Cardiac muscle cell (in vitro differentiated cells and primary cell): ENCODE measurements at places on chromosomes 6 and 20. TPM values are rescaled to one million over a fixed set of nuclear protein-coding genes. Genes with fewer than 3 reads are reported as not detected.

- DNase-seq = no peak
These were observed at the start of gene F13A1 for GRCh38 chr6:6319952-6320811. Gene F13A1 (minus strand): TSS chr6:6320662. CDS start chr6:6318664, 1,998 bp downstream.

NKAIN4 gene
- 0.44 TPM in 1 of 2 replicates, not detected in the other for polyA plus RNA-seq

DPPA5 gene
- polyA plus RNA-seq = not detected in 2 replicates

SLC16A10 gene
- 8.1 and 8.3 TPM in 2 replicates for polyA plus RNA-seq

DNA sequence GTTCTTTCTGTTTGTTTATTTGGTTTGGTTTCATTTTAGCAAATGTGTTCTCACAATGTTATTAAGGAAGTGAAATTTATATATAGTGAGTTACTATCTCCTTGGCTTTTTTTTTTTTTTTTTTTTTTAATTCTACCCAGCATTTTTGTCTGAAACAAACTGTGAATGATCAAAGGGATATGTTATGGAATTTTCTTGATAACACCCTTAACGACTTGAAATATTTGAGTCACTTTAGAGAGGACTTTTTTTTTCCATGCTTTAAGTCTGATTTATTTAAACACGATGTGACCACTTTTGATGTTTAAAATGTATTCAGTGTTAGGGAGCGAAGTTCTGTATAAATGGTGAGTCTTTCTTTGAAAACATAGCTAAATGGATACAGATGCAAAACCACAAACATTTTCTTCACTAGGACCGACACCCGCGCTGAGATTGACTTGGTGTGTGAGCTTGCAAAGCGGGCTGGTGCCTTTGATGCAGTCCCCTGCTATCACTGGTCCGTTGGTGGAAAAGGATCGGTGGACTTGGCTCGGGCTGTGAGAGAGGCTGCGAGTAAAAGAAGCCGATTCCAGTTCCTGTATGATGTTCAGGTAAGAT is 149.7 kb downstream of the MTHFD1L start:
- DNase-seq = no peak

DNA sequence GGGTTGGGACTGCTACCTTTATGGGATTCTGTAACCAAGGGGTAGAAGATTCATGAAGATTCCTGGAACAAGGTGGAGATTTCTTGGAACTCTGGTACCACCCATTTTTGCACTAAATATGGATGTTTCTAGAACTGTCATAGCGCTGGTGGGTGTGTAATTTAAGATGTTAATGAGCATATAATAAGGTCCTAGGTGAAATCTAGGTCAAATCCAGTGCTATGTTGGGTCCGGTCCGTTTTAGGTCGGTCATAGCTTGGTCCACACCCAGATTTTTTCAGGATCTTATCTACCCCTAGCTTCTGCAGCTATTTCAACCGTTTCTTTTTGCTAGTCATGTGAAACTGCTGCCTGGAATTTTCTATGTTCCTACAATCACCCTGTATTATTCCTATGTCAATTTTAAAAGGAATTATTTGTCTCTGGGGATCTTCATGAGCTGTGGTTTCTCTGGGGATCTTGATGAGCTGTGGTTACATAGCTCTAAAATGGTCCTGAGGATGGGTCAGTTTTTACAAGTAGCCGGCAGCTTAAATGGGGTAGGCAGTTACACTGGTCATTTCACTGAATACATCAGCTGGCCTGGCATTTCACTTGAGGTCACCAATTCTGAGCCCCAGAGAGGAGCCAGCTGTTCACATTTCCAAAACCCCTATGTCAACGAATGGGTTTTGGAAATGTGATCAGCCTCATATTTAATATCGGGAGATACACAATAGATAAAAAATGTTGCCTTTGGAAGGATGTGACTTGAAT is 652.3 kb upstream of the FLRT3 start:
- DNase-seq = no peak

GRCh38 chr20:48321271-48321670 is 506.5 kb downstream of the PREX1 start:
- no peak for DNase-seq

TXLNB gene
- 5.9 and 6.2 TPM in 2 replicates for polyA plus RNA-seq

DNA sequence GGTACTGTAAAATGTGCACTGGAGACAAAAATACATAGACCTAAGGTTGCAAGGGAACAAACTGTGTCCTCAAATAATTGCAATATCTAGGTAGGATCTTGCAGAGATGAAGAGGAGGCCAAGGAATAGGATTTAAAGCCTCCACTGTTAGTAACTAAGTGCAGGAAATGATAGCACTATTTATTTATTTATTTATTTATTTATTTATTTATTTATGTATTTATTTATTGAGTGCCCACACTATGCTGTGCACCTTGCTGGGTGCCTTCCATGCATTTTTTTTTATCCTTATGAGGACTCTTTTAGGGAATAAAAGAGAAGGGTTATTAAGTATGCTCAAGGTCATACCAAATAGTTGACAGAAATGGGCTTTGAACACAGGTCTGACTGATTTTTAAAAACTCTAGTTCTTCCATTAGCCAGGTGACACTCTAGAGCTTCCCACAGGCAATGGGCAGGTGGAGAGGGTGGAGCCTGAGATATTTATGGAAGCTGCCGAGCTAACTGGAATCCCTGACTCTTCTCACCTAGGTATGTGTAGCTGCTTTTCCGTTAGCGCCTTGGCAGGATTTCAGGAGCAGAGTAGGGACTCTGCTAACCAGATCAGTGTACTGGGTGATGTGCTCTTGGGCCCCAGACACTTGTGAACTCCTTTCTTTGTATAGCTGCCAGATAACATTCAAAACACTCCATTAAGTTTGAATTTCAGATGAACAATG is 12.8 kb upstream of the NUP153 start:
- DNase-seq = no peak

DNA sequence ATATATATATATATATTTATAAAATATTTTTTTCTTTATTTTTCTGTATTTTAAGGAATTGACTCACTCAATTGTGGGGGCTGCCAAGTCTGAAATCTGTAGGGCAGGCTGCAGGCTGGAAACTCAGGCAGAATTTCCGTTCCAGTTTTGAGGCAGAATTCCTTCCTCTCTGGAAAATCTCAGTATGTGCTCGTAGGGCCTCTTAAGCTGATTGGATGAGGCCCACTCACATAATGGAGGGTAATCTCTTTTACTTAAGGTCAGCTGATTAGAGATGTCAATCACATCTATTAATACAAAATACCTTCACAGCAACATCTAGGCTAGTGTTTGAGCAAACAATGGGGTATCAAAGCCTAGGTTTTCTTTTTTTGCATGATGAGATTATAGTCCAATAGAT is 244.7 kb upstream of the RNF24 start:
- no peak for DNase-seq

GRCh38 chr20:46399401-46399800 is 7.0 kb downstream of the ELMO2 start:
- no peak for DNase-seq

SUN5 gene
- not detected in 2 replicates for polyA plus RNA-seq

GRCh38 chr6:126075335-126076071 is 89.2 kb downstream of the TRMT11 start:
- DNase-seq = no peak

DNA sequence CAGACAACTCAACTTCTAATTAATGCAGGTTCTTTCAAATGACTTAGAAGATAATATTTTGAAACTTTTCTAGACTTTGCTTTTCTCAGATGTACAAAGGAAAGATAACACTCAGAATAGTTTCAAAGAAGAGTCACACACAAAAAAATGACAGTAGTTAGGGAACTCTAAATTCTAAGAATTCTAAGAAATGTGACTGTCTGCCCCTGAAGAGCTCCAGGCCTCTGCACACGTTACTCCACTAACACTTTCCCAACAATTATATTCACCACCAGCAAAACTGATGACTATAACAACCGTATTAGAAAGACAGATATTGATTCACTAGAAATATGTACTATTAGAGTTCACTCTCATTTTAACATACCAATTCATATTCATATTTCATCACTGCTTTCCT is 133.3 kb upstream of the SMLR1 start:
- DNase-seq = no peak

- DNase-seq = no peak
These were observed 71.6 kb upstream of the LGSN start for GRCh38 chr6:63391203-63391970.

KIAA0408 gene
- polyA plus RNA-seq = 0.95 and 2.0 TPM in 2 replicates

- DNase-seq = no peak
These were observed 25.8 kb downstream of the SMLR1 start for GRCh38 chr6:130852844-130853554.

DNA sequence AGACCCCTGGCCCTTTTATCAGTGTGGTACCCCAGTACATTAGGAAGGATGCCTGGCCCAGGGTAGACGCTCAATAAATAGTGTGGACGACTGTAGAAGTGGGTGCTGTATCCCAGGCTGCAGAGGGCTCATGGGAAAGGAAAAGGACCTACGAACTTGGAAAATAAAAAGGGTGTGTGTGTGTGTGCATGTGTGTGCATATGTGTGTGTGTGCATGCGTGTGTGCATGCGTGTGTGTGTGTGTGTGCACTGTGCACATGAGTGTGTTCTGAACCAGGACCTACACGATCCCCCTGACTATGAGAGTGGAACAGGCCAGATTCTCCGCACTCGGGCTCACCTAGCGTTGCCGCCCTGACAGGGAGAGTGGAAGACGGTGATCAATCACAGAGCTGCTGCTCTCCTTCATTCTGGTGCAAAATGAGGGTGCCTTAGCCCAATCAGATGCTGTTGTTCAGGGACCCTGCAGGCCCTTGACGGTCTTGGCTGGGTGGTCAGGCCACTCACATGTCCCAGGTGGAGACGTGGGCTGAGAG is 3.5 kb upstream of the UNC93A start:
- DNase-seq = no peak

GRCh38 chr6:142845143-142845571 is 99.8 kb downstream of the HIVEP2 start:
- DNase-seq = no peak

- DNase-seq = no peak
These were observed 2.4 kb downstream of the METTL24 start for GRCh38 chr6:110355727-110356126.

DNA sequence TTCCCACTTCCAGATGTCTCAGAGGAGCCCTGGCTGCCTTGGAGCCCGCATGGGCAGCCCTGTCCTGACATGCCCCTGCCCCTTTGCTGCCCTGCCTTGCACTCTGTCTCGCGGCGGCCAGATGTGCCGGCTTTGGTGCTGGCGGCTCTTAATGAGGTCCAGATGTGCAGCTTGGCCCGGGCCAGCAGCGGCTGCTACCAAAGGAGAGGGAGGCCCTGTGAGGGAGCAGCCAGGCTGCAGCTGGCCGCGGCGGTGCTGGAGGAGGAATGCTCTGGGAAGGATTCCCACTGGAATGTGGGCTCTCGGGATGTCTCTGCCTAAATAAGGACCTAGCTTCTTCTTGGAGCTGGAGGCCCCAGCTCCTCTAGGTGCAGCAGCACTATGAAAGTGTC is 72.4 kb downstream of the FGD2 start:
- peak; percentile 98 for DNase-seq

GRCh38 chr6:163377561-163377960 is 37.0 kb upstream of the QKI start:
- no peak for DNase-seq

PKHD1 gene
- not detected in 2 replicates for polyA plus RNA-seq

DNA sequence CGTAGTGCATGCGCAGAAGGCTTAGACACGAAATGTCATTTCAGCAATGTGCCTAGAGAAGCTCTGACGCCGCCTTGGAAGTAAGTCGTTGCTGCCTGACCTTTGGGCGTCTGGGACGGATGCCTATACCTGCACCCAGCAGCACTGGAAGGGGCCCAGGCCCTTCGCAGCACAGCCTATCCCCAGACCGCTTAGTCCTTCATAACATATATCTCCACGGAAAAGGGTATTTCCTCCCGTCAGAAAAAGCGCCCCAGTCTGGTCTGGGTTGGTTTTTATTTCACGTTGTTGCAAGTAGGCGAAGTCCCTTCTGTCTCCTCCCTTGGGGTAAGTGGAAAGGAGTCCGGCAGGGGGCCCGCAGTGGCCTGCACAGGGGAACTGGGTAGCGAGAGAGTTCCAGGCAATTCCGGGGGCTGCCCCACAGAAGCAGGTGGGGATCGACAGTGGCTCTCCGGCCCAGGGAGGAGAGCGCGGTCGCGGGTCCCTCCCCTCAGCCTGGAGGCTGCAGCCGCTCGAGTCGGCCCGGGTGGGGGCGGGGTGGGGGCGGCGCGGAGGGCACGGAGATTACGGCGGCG is 559 bp upstream of the EYA4 start:
- peak; percentile 42 for DNase-seq

DNA sequence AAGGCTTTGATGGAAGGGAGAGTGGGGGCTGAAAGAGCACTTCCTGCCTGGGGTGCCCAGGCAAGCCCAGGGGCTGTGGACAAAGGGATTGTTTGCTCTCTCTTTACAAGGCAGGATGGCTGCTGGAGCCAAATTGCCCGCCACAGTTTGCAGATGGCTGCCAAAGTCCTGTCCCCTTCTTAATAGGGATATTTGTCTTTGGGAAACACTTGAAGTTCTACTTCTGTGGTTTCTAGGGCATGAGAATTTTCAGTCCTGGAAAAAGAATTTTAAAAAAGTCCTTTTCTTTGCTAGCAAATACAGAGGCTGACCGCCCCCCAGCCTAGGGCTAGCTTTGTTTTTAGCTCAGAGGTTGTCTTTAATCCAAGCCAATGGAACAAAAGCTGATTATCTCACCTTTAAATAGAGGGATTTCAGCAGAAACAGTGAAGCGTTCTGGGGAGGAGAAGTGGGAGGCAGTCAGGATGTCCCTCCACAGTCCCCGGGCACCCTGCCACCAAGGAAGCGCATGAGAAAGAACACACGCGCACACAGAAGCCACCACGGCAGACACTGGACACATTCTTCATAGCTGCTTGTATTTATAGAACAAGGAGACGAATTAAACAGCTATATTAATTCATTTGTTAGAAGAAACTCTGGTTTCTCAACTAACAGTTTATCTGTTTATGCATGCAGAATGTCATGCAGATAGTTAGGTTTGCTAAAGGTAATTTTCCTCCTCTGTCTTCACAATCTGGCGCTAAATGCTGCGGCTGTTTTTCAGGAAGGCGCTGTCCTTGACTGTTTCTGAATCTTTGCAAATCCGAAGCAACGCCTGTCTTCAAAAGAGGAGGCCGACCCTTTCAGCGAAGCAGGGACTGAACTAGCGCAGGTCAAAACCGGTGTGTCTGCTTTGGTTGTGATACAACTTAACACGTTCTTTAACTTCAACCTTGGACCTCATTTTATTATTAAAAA is 736.9 kb downstream of the QKI start:
- no peak for DNase-seq

- no peak for DNase-seq
These were observed 20.8 kb downstream of the ZFAND3 start for GRCh38 chr6:37840143-37840939.

- DNase-seq = peak; percentile 70
These were observed 86.2 kb downstream of the VEGFA start for GRCh38 chr6:43856005-43856765.

LEMD2 gene
- 65.4 and 79.0 TPM in 2 replicates for polyA plus RNA-seq
